Cardiac muscle cell (in vitro differentiated cells and primary cell): ENCODE measurements at places on chromosomes 4 and X. TPM values are rescaled to one million over a fixed set of nuclear protein-coding genes. Genes with fewer than 3 reads are reported as not detected.
A peak's percentile ranks its signal among the peaks of the same experiment; 100 is the strongest.

- DNase-seq: peak; percentile 87
Observed at GRCh38 chr4:87506974-87507701, 22.0 kb downstream of the SPARCL1 start.

- no peak for DNase-seq
Observed at GRCh38 chr4:15233264-15233597, 194.6 kb upstream of the C1QTNF7 start.

DNA sequence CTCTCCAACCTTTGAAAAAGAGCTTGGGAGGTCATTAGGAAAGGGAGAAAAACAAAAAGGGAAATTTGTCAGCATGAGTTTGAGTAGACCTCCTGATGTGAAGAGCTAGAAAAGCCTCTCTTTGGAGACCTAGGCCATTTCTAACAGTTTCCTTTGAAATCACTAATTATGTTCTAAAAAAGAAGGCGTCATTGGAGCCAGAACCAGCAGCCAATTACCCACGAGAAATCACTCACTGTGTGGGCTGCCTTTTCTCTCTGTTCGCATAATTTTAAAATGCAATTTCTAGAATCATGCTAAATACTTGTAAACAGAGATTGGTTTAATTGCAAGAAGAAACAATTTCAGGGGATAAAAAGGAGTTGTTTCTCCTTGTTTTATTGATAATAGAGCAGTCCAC lies 246.3 kb upstream of the GATB start:
- no peak for DNase-seq

DNA sequence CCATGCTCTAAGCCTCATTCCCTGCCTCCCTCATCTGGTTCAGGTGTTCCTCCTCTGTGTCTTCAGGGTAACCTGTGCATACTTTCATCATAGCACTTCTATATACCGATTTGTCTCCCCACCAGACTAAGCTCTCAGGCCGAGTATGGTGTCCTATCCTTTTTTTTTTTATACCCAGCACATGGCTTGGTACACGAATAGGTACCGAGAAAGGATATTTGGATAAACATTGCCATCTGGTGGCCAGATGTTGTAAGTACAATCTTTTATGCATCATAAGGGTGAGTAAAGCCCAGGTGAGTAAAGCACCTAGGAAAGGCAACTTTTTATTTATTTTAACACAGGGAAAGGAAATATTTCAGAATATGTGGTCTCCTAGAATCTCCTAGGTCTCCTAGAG lies 68.4 kb downstream of the MID2 start:
- DNase-seq: peak; percentile 62

GRCh38 chr4:185307136-185307950 lies 88.4 kb downstream of the LRP2BP start:
- DNase-seq: no peak

DNA sequence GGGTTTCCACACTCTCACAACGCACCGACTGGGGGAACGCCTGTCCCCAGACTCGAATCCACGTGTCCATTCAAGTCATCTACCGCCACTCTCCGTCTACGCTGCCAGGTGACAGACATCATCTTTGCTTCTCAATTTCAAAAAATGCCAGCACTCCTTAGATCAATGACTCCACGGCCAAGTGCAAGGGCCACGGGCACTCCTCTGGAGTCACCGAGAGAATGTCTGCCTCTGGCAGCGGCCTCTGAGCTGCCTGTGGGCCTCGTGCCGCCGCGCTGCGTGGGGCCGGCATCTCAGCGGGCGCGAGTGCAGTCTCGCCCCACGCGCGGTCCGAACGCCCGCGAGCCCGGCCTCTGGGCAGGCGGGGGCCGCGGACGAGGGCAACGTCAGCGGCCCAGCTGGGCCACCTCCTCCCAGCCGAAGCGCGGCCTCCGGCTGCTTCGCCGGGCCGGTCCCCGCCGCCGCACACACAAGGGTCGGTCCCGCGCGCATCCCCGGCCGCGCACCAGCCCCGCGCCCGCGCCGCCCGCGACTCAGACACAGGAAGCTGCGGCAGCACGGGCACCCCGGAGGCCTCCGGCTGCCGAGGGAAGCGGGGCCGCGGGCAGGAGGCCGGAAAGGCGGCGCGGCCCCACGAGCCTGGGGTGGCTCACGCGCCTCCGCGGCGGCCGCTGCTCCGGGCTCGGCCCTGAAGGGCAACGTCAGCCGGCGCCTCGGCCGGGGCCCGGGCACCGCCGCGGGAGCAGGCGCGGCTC lies 450 bp downstream of the ACSL1 start:
- peak; percentile 30 for DNase-seq

STAG2 gene
- polyA plus RNA-seq: 18.2 and 25.3 TPM in 2 replicates
